ENCODE measurements at places on chromosomes 5 and 9. TPM values are rescaled to one million over a fixed set of nuclear protein-coding genes. Genes with fewer than 3 reads are reported as not detected.

Gene NUTM2F
- polyA plus RNA-seq = not detected

Gene MYOT
- 384 TPM for polyA plus RNA-seq

Gene IFNE
- not detected for polyA plus RNA-seq

Gene PRR16
- 25.0 TPM for polyA plus RNA-seq

Gene GABRA1
- polyA plus RNA-seq = not detected

Gene PHYHD1
- polyA plus RNA-seq = 38.0 TPM

Gene PCDHA1
- 0.05 TPM for polyA plus RNA-seq

Gene MSMP
- polyA plus RNA-seq = not detected

Data from muscle of back (tissue), 13 donors.